ENCODE measurements at places on chromosomes 13 and 19. TPM values are rescaled to one million over a fixed set of nuclear protein-coding genes. Genes with fewer than 3 reads are reported as not detected.

DNA sequence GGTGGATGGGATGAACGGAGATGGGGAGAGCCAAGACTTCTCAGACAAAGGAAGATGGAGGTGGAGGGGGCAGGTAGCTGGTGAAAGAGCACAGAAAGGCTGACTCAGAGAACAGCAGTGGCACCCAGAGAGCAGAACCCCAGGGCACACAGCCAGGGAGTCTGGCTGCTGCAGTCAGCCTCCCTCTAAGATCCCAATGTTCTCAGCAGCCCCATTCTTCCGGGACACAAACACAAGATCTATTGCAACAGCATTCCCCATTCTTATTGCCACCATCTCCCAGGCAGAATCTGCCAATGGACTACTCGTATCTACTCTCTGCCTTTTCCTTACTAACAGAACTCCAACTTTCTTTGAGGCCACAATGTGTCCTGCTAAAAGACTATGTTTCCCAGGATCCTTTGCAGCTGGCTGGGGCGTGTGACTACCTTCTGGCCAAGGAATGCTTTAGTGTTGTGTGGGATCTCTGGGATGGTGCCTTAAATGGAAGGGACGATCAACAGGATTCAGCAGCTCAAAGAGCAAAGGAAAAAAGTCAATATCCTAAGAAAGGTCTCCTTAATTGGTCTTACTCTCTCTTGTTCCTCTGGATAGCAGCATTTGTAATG lies 7.5 kb downstream of the THAP8 start:
- H3K27ac ChIP-seq, result no peak overlapping the region
- peaks cover 10% of the 10 kb centered on the region for H3K36me3 ChIP-seq
- H3K4me1 ChIP-seq, result peaks cover 3% of the 10 kb centered on the region
- H3K4me3 ChIP-seq, result no peak overlapping the region
- DNase-seq, result no peak
- no peaks in the 10 kb centered on the region for H3K27me3 ChIP-seq

DNA sequence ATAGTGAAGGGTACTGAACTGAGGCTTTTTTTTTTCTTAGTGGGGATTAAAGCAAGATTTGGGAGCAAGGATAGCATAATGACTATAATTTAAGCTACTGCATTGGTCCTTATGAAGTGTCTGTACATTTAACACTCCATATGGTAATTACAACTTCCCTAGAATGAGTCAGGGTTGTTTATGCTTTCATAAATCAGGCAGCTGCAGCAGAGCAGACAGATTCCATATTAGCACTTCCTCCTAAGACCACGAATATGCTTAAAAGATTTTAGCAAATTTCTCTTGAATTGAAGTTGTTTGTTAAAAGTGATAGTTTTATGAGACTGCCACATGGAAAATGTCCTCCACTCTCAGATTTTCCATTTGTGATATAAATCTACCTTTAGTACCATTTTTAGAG lies 401.1 kb upstream of the SPRY2 start:
- no peaks in the 10 kb centered on the region for H3K4me1 ChIP-seq
- no peaks in the 10 kb centered on the region for H3K27me3 ChIP-seq
- no peak overlapping the region for H3K4me3 ChIP-seq
- no peak overlapping the region for H3K27ac ChIP-seq
- H3K36me3 ChIP-seq, result no peaks in the 10 kb centered on the region

- peaks cover 2% of the 10 kb centered on the region for H3K4me1 ChIP-seq
- peaks cover 6% of the 10 kb centered on the region for H3K27me3 ChIP-seq
- no peak overlapping the region for H3K4me3 ChIP-seq
- H3K27ac ChIP-seq, result no peak overlapping the region
- H3K36me3 ChIP-seq, result no peaks in the 10 kb centered on the region
These were observed 62.0 kb downstream of the GPR12 start for GRCh38 chr13:26698392-26699196.

GRCh38 chr13:73394066-73394465 lies 335.3 kb downstream of the KLF5 start:
- H3K27ac ChIP-seq, result no peak overlapping the region
- H3K4me3 ChIP-seq, result no peak overlapping the region
- H3K4me1 ChIP-seq, result no peaks in the 10 kb centered on the region
- peaks cover 3% of the 10 kb centered on the region for H3K27me3 ChIP-seq

- H3K36me3 ChIP-seq, result peaks cover 53% of the 10 kb centered on the region
- DNase-seq, result peak; percentile 63
- H3K4me3 ChIP-seq, result no peak overlapping the region
- H3K4me1 ChIP-seq, result peaks cover 30% of the 10 kb centered on the region
- H3K27me3 ChIP-seq, result no peaks in the 10 kb centered on the region
These were observed 58.3 kb downstream of the KLF2 start for GRCh38 chr19:16382775-16383543.

DNA sequence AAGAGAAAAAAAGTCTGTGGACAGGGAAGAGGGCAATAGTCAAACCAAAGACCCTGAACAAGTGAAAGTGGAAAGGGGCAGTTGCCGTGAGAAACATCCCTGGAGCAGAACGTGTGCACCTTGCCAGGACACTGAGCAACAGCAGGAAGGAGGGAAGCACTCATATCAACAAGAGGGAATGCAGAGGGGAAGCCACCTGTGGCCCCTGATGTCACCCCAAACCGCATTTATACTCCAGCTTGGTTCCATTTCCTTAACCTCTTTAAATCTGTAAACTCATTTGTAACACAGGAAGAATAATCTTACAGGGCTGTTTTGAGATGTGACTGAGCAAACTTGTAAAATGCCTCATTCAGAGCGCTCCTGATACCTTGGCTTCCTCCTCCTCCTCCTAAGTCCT lies 698.8 kb downstream of the DIAPH3 start:
- no peak for DNase-seq
- H3K27me3 ChIP-seq, result peaks cover 4% of the 10 kb centered on the region
- H3K4me1 ChIP-seq, result no peaks in the 10 kb centered on the region
- no peaks in the 10 kb centered on the region for H3K36me3 ChIP-seq

DNA sequence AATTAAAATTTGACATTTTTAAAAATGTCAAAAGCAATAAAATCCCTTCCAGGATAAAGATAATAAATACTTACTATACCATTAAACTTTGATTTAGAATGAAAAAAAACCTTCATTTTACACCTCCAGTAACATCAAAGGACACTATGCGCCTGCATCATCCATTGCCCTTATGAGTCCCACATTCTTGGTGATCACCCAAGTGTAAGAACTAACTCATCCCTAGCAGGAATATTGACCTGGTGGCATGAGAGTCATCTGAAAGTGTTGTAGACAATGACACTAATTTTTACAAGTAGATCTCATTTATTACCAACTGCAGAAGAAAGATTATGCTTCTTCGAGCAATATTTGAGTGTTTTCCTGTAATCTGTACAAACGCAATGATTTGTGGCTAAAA lies 1128.9 kb downstream of the EFNB2 start:
- DNase-seq, result no peak
- H3K4me1 ChIP-seq, result no peaks in the 10 kb centered on the region
- H3K4me3 ChIP-seq, result no peak overlapping the region
- H3K27me3 ChIP-seq, result no peaks in the 10 kb centered on the region

GRCh38 chr13:59603646-59604045 lies 560.1 kb downstream of the DIAPH3 start:
- DNase-seq, result no peak
- no peak overlapping the region for H3K4me3 ChIP-seq
- H3K27me3 ChIP-seq, result no peaks in the 10 kb centered on the region
- no peaks in the 10 kb centered on the region for H3K4me1 ChIP-seq
- no peak overlapping the region for H3K27ac ChIP-seq
- H3K36me3 ChIP-seq, result no peaks in the 10 kb centered on the region

GRCh38 chr13:79775830-79776229 lies 294.9 kb downstream of the NDFIP2 start:
- no peak for DNase-seq
- no peak overlapping the region for H3K4me3 ChIP-seq
- no peak overlapping the region for H3K27ac ChIP-seq
- no peaks in the 10 kb centered on the region for H3K36me3 ChIP-seq
- H3K4me1 ChIP-seq, result peaks cover 3% of the 10 kb centered on the region
- no peaks in the 10 kb centered on the region for H3K27me3 ChIP-seq

DNA sequence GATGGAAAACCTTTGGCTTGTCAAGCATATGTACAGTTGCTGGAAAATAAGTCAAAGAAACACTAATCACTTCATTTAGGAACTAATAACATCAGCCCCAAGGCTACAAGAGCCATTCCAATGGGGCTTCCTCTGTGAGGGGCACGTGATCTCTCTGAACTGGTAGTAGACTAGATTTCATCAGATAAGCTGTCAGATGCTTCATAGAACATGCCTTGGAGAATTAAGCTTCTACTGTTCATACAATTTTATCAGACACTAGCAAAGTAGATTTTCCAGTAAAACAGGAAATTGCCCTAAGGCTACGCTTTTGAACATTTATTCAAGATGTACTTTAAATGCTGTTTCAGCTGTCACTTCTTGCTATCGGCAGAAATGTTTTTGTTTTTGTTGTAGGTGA lies 107.8 kb downstream of the EDNRB start:
- H3K27me3 ChIP-seq, result peaks cover 16% of the 10 kb centered on the region
- DNase-seq, result no peak
- H3K4me3 ChIP-seq, result no peak overlapping the region

DNA sequence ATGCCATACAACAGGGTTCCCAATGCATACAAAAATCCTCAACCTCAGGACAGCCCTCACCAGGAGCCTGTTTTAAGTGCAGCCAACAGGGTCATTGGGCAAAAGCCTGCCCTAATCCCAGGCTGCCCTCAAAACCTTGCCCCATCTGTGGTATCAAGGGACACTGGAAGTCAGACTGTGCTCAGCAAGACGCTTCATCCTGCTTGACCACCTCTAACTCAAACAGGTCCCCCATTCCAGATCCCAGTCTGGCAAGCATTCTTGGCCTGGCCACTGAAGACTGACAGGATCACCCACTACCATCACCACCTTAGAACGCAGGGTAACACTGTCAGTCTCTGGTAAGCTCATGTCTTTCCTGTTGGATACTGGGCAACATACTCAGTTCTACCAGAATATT lies 15.0 kb upstream of the ZSCAN4 start:
- no peak for DNase-seq
- no peaks in the 10 kb centered on the region for H3K27me3 ChIP-seq
- no peak overlapping the region for H3K4me3 ChIP-seq
- H3K4me1 ChIP-seq, result no peaks in the 10 kb centered on the region

GRCh38 chr19:7788933-7789323 lies 25.9 kb downstream of the CLEC4M start:
- no peak overlapping the region for H3K4me3 ChIP-seq
- no peak overlapping the region for H3K27ac ChIP-seq
- peaks cover 40% of the 10 kb centered on the region for H3K27me3 ChIP-seq
- no peaks in the 10 kb centered on the region for H3K4me1 ChIP-seq
- H3K36me3 ChIP-seq, result no peaks in the 10 kb centered on the region

GRCh38 chr19:53892981-53893325 lies 11.0 kb downstream of the PRKCG start:
- no peak overlapping the region for H3K4me3 ChIP-seq
- no peak for DNase-seq
- H3K36me3 ChIP-seq, result no peaks in the 10 kb centered on the region

GRCh38 chr19:32138416-32138815 lies 207.0 kb upstream of the ZNF507 start:
- H3K4me3 ChIP-seq, result no peak overlapping the region
- H3K27me3 ChIP-seq, result no peaks in the 10 kb centered on the region
- DNase-seq, result no peak
- H3K4me1 ChIP-seq, result no peaks in the 10 kb centered on the region

DNA sequence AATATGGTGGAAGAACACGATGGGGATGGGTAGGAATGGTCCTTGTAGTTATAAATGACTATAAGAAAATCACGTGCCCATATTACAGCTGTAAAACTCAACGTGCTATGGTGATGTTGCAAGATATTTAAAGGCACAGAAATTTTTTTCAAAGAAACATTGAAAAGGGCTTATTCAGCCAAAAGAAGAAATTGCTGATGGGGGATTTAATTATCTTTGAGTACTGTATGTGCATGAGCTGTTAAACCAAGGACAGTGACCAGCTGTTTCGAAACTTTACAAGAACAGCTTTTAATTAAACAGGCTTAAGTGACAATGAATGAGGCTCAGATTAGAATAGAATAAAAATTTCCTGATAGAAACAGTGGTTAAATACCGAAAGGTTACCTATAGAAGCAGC lies 339.0 kb downstream of the HS6ST3 start:
- H3K4me3 ChIP-seq, result no peak overlapping the region
- DNase-seq, result no peak
- H3K27me3 ChIP-seq, result no peaks in the 10 kb centered on the region
- H3K27ac ChIP-seq, result no peak overlapping the region
- H3K36me3 ChIP-seq, result no peaks in the 10 kb centered on the region

- no peak overlapping the region for H3K27ac ChIP-seq
- H3K27me3 ChIP-seq, result peaks cover 20% of the 10 kb centered on the region
- no peak for DNase-seq
- no peaks in the 10 kb centered on the region for H3K4me1 ChIP-seq
- H3K4me3 ChIP-seq, result no peak overlapping the region
- peaks cover 3% of the 10 kb centered on the region for H3K36me3 ChIP-seq
These were observed 29.2 kb upstream of the MPHOSPH8 start for GRCh38 chr13:19604306-19604705.

KIR2DL4 gene
- not detected for total RNA-seq
